ENCODE measurements at places on chromosomes 13 and 19.

DNA sequence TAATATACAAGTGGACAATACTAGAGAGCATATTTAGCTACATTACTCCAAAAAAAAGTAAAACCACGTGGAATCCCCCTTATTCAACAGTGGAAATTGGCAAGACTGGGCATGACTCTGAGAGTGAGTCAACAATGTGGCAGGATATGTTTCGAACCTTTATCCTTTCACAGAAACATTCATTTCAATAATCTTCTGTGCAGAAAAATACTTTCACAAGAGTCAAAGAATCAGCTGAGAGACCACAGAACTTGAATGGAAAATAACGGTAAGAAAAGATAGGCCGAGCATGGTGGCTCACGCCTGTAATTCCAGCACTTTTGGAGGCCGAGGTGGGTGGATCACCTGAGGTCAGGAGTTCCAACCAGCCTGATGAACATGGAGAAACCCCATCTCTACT is 25.1 kb upstream of the CD70 start:
- DNase-seq, result no peak

DNA sequence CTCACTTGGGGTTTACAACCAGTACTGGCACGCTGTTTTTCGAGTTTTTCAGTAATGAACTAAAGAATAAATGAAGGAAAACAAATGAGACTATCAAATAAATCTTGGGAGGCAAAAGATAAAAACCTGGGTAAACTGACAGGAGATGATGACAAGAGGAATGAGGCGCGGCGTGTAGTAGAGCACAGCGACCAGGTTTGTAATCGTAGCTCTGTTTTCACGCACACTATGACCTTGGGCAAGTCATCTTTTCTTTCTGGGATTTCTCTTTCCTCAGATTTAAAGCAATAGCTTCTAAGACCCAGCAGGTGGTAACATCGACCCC is 419 bp downstream of the MRPS31 start:
- no peak for DNase-seq

- DNase-seq, result no peak
Observed at GRCh38 chr19:11194656-11195558, 2.4 kb downstream of the KANK2 start.

GRCh38 chr13:24356270-24356669 is 46.9 kb downstream of the C1QTNF9 start:
- no peak for DNase-seq

DNA sequence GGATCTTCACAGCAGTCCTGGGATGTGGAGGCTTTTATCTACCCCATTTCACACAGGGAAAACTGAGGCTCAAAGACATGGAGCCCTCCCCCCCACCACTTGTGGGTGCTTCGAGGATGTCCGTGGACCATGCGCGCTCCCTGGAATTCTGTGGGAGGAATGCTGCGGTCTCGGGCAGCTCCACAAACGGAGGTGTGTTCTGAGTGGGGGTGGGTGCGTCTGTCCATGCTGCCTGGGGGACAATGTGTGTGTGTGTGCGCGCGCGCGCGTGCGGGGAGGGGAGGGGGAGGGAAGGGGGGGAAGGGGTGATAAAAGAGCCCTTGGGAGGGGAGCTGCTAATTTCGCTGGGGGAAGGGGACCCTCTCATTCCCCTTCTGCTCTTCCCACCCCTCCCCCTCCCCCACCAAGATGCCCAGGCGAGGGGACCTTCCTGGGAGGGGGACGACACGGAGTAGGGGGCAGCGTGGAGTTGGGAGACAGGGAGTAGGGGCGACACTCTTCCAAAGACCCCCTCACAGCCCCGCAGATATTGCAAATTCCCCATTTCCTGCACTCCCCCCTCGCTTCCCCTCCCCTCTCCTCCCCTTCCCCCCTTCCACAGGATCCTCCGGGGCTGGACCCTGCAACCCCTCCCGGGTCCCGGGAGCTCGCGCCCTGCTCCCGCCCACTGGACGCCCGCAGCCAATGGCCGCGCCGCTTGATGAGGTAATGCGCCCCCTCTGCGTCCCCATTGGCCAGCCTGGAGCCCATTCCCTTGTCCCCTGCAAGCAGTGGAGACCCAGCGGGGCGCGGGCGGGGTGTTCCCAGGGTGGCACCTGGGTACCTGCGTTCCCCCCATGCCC is 18.9 kb upstream of the ZNRF4 start:
- DNase-seq, result no peak

DNA sequence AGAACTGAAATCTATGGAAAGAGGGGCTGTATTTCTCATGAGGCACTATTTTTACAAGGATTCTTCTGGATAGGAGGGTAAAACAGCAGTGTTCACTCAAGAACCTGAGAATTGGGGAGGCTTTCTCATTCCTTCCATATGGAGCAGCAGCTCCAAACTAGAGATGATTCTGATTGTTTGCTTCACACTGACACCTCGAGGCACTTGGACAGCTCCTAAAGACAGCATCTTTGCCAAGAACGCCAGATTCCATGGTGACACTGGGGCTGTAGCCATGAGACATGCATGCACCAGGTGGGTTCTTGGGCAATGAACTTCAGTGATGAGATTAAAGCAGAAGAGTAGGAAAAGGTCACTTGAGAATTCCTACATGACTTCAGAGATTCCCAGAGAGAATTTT is 361.5 kb upstream of the HTR2A start:
- DNase-seq, result no peak

- peak; percentile 49 for DNase-seq
Observed at GRCh38 chr13:46751811-46752635, 44.9 kb downstream of the ESD start.

DNA sequence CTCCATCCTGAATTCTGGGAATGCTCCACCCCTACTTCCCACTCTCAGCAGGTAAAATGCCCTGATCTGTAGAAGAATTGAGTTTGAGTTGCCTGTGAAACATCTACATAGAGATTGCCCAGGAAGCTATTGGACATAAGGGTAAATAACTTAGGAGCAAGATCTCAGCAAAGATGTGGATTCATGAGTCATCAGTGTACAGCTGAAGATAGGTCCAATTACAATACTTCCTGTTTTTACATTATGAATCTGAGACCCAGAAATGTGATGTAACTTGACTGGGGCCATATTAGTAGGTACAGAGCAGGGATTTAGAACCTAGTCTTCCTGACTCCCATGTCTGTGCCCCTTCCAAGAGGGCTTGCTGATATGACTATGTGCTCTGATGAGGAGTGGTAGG is 79.4 kb upstream of the FNDC3A start:
- DNase-seq, result peak; percentile 47

GRCh38 chr19:383922-384798 is 24.8 kb downstream of the C2CD4C start:
- no peak for DNase-seq

- no peak for DNase-seq
Observed at GRCh38 chr19:31424861-31425620, 75.8 kb upstream of the TSHZ3 start.

DNA sequence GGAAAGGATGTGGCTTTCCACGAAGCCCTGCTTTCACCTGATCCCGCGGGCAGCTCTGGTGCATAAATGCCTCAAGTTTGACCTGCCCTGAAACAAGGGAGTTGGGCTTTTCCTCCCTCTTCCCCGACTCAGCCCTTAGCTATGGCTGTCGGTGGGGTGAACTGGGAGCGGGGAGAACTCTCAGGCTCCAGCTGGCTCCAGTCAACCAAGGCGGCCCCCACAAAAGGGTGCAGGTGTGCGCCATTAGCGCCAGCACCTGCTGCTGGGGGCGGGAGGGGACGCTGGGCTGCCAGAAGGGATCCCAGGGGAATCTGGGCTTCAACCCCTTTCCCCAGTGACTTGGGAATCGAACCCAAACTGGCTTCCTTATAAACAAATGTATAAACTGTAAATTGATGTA is 7.1 kb upstream of the DHRS12 start:
- DNase-seq, result peak; percentile 51

GRCh38 chr13:93147946-93148345 is 78.7 kb upstream of the GPC6 start:
- DNase-seq, result no peak

DNA sequence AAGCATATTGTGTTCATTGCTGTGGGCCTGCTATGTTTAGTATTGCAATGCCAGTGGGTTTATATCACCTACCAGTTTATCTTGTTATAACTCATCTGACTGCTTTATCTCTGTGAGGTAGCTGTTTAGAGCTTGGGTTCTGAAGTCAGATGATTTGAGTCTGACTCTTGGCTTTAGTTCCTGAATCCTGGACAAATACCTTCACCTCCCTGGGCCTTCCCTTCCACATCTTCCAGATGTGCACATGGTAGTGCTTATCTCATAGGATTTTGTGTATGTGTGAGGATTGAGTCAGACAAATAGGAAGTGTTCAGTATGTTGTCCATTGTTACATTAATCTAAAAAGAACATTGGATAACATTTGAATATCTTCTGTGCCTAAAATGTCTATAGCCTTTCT is 63.5 kb upstream of the ANKRD10 start:
- no peak for DNase-seq

DNA sequence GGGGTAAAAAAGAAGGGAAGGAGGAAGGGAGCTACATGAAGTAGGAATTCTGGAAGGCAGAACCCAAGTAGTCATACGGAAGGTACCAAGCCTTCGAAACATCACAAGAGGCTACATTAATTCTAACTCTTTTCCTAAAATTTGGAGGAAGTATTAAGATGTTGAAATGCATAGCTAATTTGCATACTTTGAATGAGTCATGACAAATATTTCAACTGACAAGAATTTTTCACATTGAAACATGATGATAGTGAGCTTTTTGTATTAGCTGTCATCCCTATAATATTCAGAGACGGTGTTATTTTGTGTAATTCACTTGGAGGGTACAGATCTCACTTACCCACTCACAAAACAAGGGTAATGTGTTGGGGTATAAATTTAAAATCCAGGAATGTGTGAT is 9.1 kb upstream of the ACOD1 start:
- no peak for DNase-seq

- no peak for DNase-seq
Observed at GRCh38 chr19:11400798-11401197, 16.7 kb upstream of the EPOR start.

DNA sequence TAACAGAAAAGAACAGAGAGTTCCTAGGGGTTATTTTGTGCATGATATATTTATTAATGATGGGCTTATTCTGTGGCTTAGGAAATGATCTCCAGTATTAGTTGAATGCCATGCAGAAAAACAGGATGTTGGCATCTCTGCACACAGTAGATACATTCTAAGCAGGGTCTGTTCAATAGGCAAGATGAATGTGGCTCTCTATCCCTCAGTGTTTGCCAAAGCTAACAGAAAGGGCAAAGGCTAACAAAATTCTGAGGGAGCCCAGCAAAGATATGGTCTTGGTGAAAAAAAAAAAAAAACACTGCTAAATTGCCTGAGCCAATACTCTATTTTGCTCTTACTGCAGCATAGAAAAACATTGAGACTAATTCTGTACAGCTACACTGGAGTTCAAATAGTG is 1095.8 kb downstream of the UQCRFS1 start:
- no peak for DNase-seq

DNA sequence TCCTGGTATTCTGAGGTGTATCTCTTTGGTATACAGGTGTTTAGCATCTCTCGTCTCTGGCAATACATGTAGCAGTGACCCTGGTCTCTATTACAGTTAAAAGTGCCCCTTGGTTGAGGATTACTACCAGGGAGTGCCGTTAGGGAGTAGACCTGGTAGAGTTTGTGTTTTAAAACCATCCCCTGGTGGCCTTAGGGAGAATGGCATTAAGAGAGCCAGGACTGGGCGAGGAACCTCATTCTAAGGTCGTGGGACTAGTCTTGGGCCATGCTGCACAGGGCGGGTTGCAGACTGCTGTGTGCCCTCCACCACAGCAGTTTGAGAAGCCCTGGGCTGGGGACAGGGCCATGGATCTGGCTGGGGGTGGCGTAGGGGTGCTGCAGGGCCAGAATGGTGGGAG is 35.0 kb downstream of the B3GLCT start:
- peak; percentile 66 for DNase-seq

GRCh38 chr13:66400292-66400691 is 829.8 kb downstream of the PCDH9 start:
- DNase-seq, result no peak

DNA sequence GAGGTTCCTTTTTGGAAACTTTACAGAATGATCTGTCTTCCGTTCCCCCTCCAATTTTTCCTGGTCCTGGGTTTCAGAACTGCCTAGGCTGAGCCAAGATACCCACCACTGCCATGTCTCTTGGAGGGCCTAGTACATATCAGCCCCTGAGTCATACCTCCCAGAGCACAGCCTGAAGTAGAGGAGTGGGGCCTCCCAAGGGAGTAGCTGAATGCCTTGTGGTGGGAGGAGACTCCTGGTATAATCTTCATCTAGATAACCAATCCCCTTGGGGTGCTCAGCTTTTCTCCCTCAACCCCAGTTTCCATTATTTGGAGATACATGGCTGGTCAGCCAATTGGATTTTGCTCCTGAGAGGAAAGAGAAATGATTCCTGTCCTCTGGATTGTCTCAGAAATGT is 30.3 kb downstream of the ZNF763 start:
- no peak for DNase-seq

- DNase-seq, result peak; percentile 49
Observed at GRCh38 chr19:3575260-3575741, 2.6 kb downstream of the HMG20B start.

DNA sequence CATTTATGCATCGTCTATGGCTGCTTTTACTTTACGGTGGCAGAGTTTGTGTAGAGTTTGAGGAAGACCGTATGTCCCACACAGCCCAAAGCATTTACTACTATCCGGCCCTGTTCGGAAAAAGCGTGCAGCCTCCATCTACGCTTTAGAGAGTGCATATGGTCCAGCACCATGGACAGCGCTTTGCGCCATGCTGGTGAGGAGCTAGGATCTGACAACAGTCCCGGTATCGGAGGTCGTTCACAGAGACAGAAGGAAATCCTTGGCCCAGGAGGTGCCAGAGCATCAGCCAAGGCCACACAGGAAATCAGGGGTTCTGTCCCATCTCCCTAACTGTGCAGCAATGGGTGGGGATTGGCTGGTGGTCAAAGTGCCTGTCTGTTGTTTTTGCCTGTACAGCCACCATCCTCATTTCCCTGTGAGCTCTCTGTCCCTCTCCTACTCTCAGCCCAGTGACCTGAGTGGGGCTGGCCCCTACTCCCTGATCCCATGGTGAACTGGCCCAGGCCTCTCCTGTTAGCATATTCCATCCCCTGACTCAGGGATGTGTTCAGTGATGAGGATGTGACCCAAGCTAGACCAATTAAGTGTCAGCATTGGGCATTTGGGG is 16.2 kb upstream of the PRODH2 start:
- DNase-seq, result peak; percentile 54

- DNase-seq, result no peak
Observed at GRCh38 chr13:39512687-39513086, 90.3 kb downstream of the LHFPL6 start.

DNA sequence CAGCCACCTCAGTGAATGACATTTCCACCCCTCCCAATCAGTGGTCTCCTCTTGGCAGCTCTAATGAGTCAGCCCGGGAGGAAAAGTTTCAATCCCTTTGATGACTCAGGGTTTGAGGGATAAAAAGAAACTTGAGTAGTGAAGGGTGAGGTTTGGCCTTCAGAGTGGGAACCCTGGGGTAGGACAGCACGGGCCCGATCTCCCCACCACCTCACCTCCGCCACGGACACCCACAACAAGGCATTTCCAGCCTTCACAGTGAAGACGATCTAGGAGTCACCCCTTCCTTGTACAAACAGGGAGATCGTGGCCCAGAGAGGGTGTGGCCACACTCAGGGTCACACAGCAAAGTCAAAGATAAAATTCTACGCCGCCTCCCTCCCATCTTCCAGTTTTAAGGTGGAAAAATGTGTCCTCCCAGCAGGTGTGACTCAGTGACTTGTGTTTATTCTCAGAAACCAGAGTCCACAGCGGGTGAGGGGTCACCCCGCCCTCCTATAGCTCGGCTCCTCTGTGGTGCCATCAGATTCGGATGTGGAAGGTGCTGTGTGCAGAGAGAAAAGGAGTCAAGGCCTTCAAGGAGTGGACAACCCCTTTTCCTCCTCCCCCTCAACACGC is 12.3 kb downstream of the CIB3 start:
- DNase-seq, result no peak
